GF-D8 (cell line): ENCODE measurements at places on chromosomes 16 and 17.

- no peak for DNase-seq
Measured at GRCh38 chr16:27568077-27568476, 18.1 kb downstream of the KATNIP start.

DNA sequence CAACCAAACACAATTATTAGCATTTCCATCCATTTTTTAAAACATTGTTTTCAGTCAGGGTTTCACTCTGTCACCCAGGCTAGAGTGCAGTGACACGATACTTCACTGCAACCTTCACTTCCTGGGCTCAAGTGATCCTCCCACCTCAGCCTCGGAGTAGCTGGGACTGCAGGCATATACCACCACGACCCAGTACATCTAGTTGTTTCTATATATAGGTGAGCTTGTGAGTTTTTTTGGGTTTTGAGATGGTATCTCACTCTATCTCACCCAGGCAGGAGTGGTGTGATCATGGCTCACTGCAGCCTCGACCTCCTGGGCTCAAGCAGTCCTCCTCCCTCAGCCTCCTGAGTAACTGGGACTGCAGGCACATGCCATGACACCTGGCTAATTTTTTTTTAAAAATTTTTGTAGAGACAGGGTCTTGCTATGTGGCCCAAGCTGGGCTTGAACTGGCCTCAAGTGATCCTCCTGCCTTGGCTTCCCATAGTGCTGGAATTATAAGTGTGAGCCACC lies 21.5 kb upstream of the ATP5MC1 start:
- no peak for DNase-seq

DNA sequence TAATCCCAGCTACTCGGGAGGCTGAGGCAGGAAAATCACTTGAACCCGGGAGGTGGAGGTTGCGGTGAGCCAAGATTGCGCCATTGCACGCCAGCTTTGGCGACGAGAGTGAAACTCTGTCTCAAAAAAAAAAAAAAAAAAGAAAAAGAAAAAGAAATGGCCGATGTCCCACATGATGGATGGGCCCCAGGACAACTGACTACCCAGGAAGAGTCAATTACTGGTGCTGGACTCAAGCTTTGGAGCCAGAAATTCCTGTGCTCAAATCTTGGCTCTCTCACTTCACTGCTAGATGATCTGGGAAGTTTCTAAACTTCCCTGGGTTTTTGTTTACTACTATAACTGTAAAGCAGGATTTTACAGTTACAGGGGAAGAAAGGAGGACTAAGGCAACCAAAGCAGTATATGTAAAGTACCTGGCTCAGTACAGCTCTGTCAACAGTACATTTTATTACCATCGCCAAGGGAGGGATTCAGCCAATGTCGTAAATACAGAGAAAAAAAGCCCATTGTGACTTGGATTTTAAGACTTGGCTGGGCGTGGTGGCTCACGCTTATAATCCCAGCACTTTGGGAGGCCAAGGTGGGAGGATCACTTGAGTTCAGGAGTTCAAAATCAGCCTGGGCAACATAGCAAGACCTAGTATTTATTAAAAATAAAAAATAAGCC lies 11.9 kb downstream of the C16orf86 start:
- DNase-seq: no peak

DNA sequence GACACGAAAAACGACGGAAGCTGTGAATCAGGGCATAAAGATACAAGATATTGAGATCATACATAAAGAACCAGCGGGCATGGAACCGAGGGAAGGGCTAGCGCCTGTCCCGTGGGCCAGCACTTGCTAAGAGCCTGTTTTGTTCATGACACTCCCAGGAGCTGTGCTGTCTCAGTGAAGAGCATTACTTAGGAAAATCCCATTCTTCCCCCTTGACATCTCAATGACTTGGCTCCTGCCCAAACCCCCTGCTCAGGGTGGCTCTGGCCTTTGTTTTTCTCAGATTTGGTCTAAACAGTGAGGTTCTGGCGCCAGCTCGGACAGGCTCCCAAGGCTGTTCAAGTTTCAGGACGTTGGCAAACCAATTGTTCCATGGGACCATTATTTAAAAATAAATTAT lies 79.1 kb upstream of the SEC14L1 start:
- no peak for DNase-seq
